ENCODE measurements at places on chromosomes 7 and 10.
A peak's percentile ranks its signal among the peaks of the same experiment; 100 is the strongest.

DNA sequence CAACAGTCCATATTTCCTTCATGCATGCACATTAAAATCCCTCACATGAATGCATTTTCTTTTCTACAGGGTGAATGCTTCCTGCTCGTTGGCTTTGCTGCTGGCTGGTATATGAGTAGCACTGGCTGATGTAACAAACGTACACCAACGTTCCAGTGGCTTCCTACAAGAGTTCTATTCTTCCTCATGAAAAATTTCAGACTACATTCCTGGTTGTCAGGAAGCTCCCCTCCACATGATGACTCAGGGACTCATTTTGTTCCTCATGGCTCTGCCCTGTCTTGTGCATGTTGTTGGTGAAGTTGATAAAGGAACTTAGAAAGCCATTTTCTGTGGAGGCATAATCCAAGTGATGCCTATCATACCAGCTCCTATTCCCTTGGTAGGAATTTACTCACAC lies 470.7 kb upstream of the KLF6 start:
- no peak for DNase-seq

DNA sequence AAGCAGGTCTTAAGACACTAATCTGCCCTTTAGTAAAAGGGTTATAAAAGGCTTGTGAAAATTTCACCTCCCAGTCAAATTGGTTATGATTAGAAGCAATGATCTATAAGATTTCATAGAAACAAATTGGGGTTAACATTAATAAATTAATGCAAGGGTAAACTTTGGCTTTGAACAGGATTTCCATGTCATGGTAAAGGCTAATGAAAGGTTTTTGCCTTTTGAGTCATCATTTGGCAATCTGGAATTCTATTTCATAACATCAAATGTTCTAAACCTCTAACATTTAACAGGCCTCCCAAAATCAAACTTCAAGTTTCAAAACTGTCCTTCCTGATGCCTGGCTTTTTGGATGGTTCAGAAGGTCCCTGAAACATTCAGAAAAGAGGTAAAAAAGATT lies 62.4 kb downstream of the COA1 start:
- DNase-seq: no peak

- DNase-seq: no peak
Observed at GRCh38 chr10:50326757-50327701, 75.7 kb upstream of the ASAH2 start.

GRCh38 chr10:86055928-86056327 lies 310.7 kb downstream of the GRID1 start:
- DNase-seq: peak; percentile 12

GRCh38 chr7:30321882-30322192 lies 37.4 kb downstream of the ZNRF2 start:
- no peak for DNase-seq

DNA sequence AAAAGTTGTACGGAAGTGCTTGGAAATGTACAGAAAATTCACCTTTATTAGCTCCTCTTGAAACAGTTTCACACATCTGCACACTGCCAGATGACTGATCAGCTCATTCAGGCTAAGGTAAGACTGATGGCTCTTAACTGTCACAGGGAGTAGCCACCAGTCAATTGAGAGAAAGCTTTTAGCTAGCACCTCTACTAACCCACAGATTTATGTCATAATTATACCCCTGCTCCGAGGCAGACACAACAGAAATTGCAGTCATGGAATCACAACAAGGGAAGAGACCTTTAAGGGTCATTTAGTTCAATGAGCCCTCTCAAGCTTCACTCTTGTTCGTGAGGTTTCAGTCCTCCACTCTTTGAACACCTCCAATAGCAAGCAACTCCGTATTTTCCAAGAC lies 235.4 kb downstream of the TRIL start:
- no peak for DNase-seq

GRCh38 chr7:29839921-29840320 lies 33.6 kb downstream of the WIPF3 start:
- no peak for DNase-seq

DNA sequence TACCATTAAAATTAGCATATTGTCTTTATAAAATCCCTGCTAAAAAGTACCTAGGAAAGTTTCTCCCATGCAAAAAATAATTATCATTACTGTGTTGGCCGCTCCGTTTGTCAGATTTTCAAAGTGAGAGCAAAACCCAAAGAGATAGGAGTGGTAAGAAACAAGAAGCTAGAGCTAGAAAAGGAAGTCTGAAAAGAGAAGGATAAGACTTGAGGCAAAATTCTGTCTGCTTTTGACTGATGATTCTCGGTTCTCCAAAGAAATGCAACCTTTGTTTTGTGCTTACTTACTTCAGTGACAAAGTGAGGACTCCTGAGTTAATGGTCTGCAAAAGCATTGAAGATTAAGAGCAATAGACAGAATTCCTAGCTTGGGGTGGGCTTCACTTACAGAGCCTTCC lies 33.3 kb upstream of the CAPZA2 start:
- DNase-seq: no peak

- DNase-seq: no peak
Observed at GRCh38 chr10:63504145-63504881, 16.9 kb upstream of the REEP3 start.

DNA sequence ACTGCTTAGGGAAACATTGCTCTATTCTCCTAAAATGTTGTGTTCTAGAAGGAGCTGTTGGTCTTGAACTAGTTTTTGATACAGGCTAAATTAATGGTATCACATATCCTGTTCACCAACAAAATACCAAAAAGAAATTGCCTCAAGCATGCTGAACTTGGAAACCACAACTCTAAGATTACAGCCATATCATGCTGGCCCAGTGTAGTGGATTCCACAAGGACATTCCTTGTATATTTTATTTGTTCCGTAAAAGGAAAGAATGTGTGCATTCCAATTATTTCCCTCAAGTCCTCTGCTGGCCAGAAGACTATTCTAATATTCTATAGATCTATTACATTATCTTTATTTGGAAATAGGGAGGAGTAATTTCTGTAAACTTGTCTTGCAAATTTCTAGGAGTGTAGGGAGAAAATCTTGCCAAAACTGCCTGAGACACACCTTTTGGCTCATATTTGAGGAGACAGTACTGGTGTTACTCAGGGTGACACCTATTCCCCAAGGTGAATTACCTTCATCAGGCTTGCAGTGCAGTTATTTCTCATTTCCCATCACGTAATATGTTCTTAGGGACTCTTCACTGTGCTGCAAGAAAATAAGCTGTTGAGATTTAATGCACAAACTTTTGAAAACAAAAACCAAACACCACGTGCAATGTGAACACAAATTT lies 1.9 kb upstream of the NEBL start:
- DNase-seq: no peak

GRCh38 chr7:119748251-119748860 lies 524.6 kb upstream of the KCND2 start:
- no peak for DNase-seq

DNA sequence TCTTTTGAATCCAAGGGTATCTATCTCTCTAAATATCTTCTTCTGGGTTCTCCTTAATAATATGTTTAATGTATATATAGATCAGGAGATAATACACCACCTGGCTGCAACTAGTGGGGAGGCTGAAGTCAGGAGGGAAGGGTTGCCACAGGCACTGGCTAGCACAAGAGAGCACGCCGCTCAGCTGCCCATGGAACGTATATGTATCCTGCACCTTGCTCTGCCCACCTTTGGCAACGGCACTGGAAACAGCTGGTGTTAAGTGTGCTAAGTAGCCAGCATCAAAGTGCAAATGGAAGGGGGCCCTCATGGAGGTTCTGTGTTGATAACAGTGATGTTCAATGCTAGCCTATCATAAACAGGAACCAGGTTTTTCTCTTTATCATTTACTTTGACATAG lies 49.8 kb upstream of the FAM133B start:
- no peak for DNase-seq

GRCh38 chr7:134513169-134513752 lies 14.1 kb upstream of the AKR1B10 start:
- no peak for DNase-seq

GRCh38 chr7:128867842-128868623 lies 5.4 kb downstream of the ATP6V1F start:
- no peak for DNase-seq

- DNase-seq: no peak
Observed at GRCh38 chr10:12109286-12109685, 20.2 kb upstream of the SEC61A2 start.

DNA sequence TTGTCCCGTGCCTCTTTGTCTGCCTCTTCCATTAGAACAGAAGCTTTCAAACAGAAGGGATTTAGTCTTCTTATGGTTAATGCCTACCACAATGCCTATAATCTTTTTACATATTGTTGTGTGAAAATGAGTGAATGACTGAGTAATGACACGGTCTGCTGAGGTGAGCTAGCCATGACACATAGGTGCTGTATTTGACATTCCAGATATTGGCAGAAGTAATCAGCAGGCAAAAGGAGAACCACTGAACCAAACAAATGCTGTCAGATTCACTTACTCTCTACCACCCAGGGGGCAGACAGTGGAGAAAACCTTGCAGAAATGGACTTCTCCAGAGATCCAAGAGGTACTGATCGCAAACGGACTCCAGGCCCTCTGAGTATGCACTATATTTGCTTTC lies 377.2 kb upstream of the VWC2 start:
- DNase-seq: no peak

DNA sequence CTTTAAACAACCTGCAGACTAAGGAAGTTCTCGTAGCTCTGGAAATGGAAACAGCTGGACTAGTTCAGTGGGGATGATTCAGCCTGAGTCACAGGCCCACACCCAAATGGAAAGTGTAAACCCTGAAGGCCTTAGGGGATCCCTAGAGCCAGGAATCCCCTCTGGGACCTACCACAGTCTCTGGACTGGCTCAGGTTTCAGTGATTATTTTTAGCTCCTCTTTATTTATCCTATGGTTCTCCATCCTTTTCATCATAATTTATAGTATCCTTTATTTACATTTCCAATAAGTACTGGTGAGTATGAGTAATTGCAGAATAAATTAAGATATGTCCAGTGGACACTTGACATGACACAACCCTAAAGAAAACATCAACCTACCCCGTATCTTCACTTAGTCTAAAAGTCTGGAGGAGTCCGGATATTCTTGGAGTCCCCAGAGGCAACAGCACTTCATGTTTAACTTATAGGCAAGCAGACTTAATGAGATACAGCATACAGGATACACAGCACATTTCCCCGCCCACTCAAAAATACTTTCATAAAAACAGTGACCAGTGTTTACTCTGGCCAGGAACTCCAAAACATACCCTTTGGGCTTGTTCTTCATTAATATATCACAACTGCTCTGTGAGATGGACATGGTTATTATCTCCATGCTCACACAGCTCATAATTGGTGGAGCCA lies 28.4 kb upstream of the SEMA3E start:
- DNase-seq: no peak

GRCh38 chr7:46369933-46370654 lies 449.0 kb upstream of the IGFBP3 start:
- no peak for DNase-seq

DNA sequence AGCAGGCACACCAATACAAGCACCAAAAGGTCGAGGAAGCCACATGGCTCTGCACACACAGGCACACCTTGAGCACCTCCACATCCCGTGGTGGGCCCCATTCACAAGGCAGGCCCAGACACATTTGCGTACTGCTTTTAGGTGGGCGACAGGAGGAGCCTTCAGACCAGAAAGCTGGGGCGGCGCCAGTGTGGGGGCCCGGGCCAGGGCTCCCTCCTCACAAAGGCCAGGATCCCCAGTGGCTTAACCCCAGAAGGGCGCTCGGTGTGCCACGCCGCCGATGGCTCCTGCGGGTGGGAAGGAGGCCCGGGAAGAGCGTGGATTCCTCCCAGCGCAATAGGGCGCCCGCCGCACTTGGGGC lies 2.8 kb upstream of the SMARCD3 start:
- DNase-seq: no peak

DNA sequence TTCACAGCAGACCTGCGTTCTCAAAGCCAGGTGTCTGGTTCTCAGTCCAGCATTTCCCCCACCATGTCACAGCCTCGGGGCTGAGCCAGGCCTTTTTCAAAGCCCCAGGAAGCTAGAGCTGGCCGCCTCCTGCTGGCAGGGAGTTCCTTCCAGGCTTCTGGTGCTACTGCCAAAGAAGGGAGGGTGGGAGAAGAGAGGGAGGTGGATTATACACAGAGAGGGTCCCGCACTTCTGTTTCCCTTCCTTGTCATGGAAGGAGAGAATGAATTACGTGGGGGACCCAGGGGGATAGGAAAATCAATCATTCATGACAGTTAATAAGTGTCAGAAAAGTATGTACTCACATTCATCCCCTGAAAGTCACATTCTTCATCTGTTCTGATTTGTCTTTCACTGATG lies 600 bp upstream of the LGI1 start:
- DNase-seq: no peak

DNA sequence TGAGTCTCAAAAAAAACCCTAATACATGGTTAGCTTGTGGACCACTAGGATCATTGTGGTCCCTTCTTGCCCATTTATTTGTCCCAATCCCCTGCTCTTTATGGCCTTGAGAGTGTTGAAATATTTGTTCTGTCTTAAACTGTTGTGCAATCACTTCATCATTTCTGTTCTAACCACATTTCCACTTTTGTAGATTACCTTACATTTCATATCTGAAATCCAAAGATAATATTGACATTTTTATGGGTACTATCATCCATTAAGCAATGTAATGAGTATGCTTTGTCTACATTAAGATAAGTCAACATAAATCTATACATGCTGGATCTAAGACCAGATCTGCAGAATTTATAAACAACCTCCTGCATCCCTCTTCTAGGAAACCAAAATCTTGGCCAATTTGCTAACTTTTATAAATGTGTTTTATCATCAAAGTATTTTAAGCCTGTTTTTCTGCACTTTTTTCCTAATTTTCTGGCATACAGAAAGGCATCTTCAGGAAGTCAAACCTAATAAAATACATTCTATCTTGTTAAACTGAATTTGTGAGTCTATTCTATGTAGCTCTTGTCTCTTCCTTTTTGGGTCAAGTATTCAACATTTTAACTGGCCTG lies 359.4 kb upstream of the CELF2 start:
- DNase-seq: no peak

DNA sequence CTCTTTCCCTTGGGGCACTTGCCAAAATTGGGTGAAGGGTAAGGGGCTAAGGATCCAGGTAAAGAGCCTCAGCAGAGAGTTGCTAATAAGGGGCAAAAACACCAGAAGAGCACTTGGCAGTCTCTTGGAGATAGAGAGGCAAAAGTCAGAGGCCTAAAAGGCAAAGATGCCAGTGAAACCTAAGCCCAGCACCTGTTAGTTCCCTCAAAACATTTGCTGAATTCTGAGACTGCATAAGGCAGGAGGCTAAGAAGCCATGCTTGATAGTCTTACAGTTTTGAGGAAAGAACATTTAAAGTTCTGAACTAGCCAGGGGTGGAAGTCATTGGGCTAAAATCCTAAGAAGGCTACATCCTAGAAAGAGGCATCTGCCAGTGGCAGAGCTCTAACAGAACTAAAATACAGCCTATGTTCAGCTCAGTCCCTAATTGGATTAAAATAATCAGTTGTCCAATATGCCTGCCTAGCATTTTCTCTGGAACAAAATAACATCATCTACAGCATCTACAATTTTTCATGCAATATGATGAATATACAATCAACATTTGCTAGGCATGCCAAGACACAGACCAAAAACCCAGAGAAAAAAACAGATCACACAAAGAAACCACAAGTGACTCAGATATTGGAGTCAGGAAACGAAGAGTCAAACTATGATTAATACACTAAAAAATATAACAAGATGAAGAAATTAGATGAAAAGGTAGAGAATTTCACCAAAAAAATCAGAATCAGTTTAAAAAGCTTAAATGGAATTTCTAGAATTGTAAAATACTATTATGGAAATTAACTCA lies 7.7 kb downstream of the HTR7 start:
- no peak for DNase-seq

- DNase-seq: no peak
Observed at GRCh38 chr10:119753309-119753708, 27.5 kb downstream of the INPP5F start.
